ENCODE measurements at places on chromosomes 3 and 15. TPM values are rescaled to one million over a fixed set of nuclear protein-coding genes. Genes with fewer than 3 reads are reported as not detected.

WDR76 gene
- total RNA-seq: 14.5 TPM

TMEM212 gene
- not detected for total RNA-seq

KBTBD13 gene
- total RNA-seq: not detected

PRSS50 gene
- total RNA-seq: not detected

MINAR1 gene
- total RNA-seq: 0.32 TPM

ADGRG7 gene
- total RNA-seq: not detected

ITIH1 gene
- not detected for total RNA-seq

IL16 gene
- total RNA-seq: 426 TPM

THSD4 gene
- total RNA-seq: not detected

ECE2 gene
- not detected for total RNA-seq

CCR9 gene
- 0.51 TPM for total RNA-seq

- no peak for DNase-seq
These were observed 487.1 kb downstream of the LPP start for GRCh38 chr3:188641076-188641475.

DNA sequence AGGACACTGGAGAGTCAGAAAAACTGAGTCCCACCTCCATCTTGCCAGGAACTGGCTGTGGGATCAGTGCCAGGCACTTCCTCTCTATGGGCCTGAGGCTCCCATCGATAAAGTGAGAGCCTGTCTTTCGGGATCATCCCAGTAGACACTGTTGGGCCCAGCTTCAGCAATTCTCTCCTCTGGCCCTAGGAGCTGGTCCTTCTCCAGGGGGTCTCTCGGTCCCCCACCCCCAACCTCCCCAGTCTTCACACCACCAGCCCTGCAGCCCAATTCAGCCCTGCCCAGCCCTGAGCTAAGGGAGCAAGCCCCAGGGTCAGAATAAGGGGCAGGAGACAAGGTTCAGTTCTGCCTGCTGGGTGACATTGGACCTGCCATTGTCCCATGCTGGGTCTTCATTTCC, 4.5 kb upstream of the LCTL start:
- DNase-seq: no peak

DNA sequence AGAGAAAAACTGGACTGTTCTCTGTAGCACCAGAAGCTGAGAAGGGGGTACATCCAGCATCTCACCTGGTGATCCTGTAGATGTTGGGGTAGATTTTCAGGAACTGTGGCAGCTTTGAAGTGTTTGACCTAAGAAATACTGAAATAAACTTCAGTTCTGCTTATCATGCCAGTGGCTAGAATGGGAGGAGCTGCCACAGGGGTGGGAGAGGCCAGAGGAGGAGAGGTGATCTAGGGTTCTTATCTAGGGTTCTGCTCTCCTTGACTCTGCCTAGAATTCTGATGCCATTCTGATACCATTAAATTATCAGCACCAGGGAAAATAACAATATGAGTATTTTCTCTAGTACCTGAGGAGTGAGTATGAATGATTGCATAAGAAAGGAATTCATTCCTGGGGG, 10.2 kb upstream of the CPOX start:
- DNase-seq: no peak

DNA sequence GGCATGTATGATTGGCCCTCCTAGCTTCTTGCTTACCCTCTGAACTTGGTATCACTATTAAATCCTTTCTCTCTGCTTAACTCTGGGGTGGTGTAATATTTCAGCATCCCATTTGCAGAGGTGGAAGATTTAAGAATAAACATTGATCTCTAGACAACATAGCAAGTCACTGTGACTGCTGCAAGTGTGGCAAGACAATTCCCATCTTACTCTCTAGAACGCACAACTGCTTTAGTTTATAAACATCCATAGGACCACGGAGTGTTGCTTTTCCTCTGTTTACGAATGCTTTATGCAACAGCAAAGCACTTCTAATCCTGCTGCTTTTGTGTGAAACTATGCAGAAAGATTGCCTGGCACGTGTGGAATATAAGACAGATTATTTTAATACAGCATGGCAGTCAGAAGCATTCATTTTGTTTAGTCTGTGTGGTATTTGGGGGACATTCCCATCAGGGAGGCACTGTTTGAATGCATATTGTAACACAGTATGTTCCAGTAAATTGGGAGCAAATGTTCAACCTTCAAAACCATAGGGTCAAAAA, 338.9 kb upstream of the TMCO5A start:
- no peak for DNase-seq

GRCh38 chr3:107458871-107459270, 63.9 kb upstream of the BBX start:
- DNase-seq: no peak

GRCh38 chr15:88603885-88604284, 17.3 kb upstream of the AEN start:
- no peak for DNase-seq

DNA sequence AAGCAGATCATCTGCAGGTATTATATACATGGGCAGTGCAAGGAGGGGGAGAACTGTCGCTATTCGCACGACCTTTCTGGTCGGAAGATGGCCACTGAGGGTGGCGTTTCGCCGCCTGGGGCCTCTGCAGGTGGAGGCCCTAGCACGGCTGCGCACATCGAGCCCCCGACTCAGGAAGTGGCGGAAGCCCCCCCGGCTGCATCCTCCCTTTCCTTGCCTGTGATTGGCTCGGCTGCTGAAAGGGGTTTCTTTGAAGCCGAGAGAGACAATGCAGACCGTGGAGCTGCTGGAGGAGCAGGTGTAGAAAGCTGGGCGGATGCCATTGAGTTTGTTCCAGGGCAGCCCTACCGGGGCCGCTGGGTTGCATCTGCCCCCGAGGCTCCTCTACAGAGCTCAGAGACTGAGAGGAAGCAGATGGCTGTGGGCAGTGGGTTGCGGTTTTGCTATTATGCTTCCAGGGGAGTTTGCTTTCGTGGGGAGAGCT, 639 bp downstream of the MKRN3 start:
- no peak for DNase-seq

- DNase-seq: no peak
These were observed 1423.3 kb downstream of the SI start for GRCh38 chr3:163655021-163655420.

GRCh38 chr3:184619787-184620430, 58.3 kb downstream of the EPHB3 start:
- no peak for DNase-seq

DNA sequence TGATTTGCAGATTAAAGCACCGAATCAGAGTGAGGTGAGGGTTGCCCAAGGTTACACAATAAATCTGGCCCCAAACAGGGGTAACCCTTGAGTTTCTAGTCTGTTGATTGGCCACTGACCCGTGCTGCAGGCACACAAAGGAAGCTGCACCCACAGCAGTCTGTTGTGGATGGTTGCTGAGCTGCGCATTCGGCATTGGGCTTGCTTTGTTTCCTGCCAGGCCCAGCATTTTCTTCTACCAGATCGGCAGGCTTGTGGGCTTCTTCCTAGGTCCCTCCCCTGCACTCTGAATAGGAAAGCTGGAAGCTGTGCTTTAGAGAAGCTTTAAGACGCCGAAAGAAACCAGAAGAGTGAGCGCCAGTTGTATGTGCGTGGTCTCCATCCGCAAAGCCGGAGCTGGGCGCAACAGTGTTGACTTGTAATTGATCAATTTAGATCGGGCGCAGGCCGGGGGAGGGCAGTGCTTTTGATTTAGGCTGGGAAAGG, 12.1 kb downstream of the B3GNT5 start:
- no peak for DNase-seq

DNA sequence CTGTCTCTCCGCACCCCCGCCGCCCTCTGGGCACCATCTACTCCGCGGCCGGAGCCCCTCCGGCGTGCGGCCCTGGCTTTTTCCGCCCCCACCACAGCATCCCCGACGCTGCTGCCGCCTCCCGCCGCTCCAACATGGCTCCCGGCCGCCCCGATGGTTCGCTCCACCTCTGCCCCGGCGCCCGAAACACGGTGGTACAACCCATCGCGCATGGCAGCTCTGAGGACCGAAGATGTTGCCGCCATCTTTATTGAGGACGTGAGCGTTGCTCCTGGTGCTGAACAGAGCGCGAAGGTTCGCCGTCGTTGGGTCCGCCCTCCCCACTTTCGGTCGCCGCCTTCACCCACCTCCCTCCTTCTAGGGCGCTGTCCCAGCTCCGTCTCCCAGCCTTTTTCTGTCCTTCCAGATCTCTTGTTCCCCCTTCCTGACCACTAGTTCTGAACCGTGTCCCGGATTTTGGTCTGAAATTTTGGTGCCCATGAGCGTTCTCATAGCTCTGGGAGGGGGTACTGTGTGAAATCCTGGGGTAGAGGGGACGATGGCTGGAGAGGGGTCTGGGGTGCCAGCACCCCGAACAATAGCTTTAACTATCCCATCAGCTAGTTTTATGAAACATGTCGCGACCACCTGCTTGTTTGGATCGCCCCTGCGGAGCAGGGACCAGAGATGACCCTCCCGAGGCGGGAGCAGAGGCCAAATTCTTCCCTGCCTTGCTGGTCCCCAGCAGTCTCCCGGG, at the start of gene CELSR3:
TSS of gene CELSR3 (minus strand) at position 134 of the 736 bp plus-strand sequence. CDS start 252 bp downstream, outside the sequence.
- no peak for DNase-seq

- DNase-seq: no peak
These were observed 27.2 kb downstream of the CYFIP1 start for GRCh38 chr15:22952796-22953579.

DNA sequence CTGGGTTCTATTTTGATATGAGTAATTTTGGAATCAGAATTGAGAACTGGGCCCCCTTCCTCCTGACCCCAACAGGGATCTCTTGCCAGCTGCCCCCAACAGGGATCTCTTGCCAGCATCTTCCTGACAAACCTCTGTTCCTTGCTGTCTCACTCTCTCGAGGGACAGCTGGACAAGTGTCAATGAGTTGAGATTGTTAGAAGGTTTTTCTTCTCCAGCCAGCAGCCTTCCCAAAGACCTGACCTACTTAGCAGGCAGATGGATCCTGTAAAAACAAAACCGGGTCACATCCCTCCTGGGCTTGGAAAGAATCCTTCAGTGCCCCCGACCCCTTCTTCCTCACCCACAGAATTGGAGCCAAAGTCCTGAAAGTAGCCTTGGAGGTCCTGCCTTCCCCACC, 21.6 kb downstream of the LIMD1 start:
- no peak for DNase-seq

GRCh38 chr15:63476229-63476632, 28.2 kb upstream of the USP3 start:
- no peak for DNase-seq

- DNase-seq: no peak
These were observed 18.2 kb downstream of the KLHL6 start for GRCh38 chr3:183537295-183537730.

DNA sequence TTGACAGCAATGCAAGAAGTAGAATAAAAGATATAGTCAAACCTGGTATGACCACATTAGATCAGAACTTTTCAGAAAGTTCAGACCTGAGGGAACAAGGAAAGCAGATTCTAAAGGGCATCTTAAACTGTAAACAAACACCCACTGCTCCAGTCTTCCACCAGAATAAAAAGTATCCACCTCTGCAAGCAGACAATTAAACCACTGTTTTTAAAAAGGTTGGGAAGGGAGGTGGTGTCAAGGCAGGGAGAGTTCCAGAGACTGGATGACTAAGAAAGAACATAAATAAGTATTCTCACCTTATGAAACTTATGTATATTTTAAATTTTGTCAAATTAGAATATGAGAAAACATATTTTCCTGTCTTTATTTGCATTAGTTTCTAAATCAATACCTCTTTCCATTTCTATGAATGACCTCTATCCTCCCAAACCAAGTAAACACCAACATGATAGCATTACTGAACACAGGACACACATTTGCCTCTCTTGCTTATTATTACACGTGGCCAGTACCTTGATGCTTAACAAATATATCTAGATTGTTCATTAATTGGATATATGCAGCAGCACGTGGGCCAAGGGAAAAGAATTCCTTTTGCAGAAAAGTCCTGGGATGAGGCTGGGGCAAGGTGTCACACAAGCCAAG, 31.6 kb downstream of the PIK3CB start:
- DNase-seq: no peak

- DNase-seq: no peak
These were observed 107.6 kb downstream of the PEX5L start for GRCh38 chr3:179929091-179929529.

GRCh38 chr3:190120269-190121060, at the start of gene P3H2:
P3H2 (minus strand) TSS chr3:190120897; CDS start chr3:190120731, 166 bp downstream.
- no peak for DNase-seq

GRCh38 chr15:41605566-41605965, 46.6 kb downstream of the TYRO3 start:
- no peak for DNase-seq

Data from naive thymus-derived CD4-positive, alpha-beta T cell (primary cell).